Activated gamma-delta T cell treated with anti-CD3 and anti-CD28 coated beads, Interleukin-2, amount 50 U/mL, for 16 hours (primary cell): ENCODE measurements at places on chromosomes 11 and 22.

DNA sequence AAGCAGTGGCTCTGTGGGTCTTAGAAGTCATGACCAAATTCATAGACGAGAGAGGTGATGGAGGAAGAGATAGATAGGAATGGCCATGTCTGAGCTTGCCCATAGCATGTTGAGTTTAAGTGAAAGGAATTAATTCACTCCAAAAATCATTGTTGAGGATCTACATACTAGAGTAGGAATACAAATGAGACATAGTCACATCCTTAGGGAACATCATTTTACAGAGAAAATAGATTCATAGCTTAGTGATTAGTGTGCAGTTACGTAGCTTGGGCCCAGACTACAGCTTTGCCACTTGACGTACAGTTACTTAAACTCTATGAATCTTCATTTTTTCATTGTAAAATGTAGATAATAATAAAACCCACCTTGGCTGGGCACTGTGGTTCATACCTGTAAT is 21.4 kb upstream of the BMAL1 start:
- DNase-seq: no peak

DNA sequence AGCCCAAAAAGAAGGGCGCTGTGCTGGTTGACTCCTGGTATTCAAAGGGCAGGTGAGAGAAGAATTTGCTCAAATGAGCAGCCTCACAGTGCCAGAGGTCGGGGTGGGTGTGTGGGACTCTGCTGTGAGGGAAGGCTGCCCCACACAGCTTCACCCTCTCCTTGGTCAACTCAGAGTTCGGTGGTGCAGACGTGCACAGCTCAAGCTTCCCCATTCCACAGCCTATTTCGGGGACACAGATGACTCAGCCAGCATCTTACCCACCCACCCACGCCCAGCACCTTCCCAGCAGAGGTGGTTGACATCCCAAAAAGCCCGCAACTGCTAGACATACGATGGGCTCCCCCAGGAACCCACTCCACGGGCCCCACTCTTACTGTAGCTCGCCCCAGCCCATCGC is 46.5 kb upstream of the CCND1 start:
- no peak for DNase-seq

DNA sequence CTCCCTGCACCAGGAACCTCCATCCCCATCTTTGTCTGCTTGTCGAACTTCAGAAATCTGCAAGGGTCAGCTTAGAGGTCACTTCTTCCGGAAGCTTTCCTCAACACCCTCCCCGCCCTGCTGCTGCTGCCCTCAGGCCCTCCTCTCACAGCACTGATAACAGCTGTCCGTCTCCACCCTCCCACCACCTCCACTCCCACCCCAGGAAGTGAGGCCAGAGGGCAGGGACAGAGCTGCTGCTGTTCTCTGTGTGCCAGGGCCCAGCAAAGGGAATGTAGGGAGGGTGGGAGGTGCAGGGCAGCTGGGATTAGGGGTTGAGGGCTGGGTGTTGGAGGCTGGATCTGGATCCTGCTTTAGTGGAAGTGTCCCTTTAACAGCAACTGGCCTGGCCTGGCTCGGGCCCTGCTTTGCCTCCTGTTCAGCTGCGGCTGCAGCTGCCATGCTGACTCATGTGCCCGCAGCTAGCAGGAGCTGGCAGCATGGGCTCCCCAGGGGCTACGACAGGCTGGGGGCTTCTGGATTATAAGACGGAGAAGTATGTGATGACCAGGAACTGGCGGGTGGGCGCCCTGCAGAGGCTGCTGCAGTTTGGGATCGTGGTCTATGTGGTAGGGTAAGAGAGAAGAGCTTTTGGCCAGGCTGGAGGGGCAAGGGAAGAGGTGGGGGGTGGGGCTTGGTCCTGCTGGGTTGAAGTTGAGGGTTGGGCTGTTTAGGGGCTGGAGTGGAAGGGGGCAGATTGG is at the start of gene P2RX6:
P2RX6 (plus strand) TSS at position 440 of the 740 bp plus-strand sequence; CDS start at position 450, 10 bp downstream.
- no peak for DNase-seq

DNA sequence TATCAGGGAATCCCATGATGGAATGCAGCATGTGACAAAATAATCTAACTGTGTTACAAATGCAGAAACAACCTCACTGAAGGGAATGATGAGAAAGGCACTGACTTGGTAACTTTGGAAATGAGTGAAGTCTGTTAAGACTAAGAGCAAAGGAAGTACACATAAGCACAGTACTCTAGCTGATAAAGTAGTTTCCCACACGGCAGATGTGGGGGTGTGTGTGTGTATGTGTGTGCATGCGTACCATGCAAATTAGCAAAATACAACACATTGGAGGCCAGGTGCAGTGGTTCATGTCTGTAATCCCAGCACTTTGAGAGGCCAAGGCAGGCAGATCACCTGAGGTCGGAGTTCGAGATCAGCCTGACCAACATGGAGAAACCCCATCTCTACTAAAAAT is 16.6 kb upstream of the NLRP6 start:
- DNase-seq: no peak

DNA sequence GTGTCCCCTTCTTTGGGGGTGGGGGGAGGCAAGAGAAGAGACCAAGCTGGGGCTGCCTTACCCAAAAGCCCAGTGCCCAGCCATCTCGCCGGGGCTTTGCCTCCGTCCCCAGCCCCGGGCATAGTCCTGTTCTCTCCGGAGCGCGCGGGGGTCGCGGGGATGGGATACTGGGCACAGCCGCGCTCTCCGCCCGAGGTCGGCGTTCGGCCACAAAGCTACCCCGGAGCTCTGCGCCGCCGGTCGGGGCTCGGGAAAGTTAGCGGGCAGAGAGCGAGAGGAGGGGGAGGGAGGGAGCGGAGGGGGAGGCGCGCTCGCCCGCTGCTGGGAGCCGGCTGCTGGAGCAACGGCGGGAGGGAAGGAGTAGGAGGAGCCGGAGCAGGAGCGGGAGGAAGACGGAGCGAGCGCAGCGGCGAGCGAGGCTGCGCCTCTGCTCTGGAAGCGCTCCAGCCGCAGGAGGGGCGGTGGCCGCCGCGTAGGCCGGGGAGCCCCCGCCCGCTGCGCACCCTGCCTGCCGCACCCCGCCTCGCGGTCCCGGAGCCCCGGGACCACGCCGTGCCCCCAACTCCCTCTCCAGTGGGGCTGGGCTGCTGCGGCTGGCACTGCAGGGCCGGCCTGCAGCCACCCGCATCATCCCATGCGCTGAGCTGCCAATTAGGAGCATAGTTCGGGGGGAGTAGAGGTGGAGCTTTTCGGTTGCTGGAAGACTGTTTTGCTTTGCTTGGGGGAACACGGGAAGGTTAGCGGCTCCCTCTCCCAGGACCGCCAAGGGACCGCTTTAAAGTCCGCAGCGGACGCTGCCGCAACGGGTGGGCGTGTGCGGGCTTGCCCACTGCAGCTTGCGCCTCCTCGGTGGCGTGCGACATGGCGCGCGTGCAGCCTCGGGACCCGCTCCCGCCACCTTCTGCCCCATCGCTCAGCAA is at the start of gene SCN4B:
SCN4B (minus strand) TSS at position 272 of the 920 bp plus-strand sequence; CDS start at position 122, 150 bp downstream.
- DNase-seq: no peak

GRCh38 chr22:37709445-37709765 is 12.6 kb downstream of the TRIOBP start:
- DNase-seq: no peak

DNA sequence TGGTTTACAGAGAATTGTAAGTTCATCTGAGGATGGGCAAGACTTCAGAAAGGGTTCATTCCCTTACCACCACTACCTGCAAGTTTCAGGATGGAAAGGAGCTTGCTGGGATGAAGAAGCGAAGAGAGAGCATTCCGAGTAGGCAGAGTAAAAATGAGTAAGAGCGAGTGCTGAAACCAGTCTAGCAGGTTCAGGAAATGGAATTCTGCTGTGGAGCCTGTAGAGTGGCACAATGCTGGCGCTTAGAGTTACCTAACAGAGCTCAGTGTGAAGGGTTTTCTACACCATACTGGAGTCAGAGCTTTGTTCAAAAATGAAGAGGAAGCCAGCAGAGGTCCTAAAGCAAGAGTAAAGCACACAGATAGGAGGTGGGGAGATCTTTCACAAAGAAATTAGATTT is 179.2 kb upstream of the ZC3H12C start:
- DNase-seq: no peak

GRCh38 chr22:21051831-21052400 is 6.2 kb downstream of the LRRC74B start:
- DNase-seq: no peak

GRCh38 chr11:122264121-122264520 is 148.1 kb upstream of the BLID start:
- no peak for DNase-seq
